ENCODE measurements at places on chromosomes 2 and 18. TPM values are rescaled to one million over a fixed set of nuclear protein-coding genes. Genes with fewer than 3 reads are reported as not detected.

Gene CPO
- 0.25 TPM for polyA plus RNA-seq

Gene BOLL
- polyA plus RNA-seq, result not detected

Gene NPPC
- not detected for polyA plus RNA-seq

Gene GALNT13
- not detected for polyA plus RNA-seq

Gene SERPINB4
- 0.52 TPM for polyA plus RNA-seq

Gene LINC00305
- not detected for polyA plus RNA-seq

Gene IL1F10
- 0.37 TPM for polyA plus RNA-seq

Gene PDIA6
- polyA plus RNA-seq, result 310 TPM

Gene SMC6
- 12.3 TPM for polyA plus RNA-seq

Gene RAX
- not detected for polyA plus RNA-seq

Gene FER1L5
- 0.01 TPM for polyA plus RNA-seq

DNA sequence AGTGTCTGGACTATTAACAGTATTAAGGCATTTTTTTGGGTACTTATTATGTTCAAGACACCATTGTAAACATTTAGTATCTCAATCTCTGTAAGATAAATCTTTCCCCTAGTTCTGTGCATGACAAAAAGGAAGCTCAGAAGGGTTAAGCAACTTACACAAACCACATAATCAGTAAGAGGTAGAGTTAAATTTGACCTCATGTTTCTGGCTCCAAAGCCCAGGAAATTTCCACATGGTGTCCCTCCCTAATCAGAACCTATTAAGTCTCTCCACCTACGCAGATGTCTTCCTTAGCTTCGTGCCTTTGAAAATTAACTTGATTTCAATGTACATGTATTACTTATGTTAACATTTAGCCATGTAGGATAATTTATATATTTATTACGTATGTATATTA is 2.0 kb downstream of the MFSD6 start:
- DNase-seq, result no peak

GRCh38 chr2:160367887-160368286 is 125.7 kb downstream of the RBMS1 start:
- no peak for DNase-seq

- DNase-seq, result no peak
Observed at GRCh38 chr2:219404954-219405353, 13.2 kb upstream of the DES start.

- no peak for DNase-seq
Observed at GRCh38 chr2:86520153-86520552, 43.1 kb downstream of the CHMP3 start.

GRCh38 chr2:219591091-219591490 is 6.6 kb upstream of the STK11IP start:
- no peak for DNase-seq

DNA sequence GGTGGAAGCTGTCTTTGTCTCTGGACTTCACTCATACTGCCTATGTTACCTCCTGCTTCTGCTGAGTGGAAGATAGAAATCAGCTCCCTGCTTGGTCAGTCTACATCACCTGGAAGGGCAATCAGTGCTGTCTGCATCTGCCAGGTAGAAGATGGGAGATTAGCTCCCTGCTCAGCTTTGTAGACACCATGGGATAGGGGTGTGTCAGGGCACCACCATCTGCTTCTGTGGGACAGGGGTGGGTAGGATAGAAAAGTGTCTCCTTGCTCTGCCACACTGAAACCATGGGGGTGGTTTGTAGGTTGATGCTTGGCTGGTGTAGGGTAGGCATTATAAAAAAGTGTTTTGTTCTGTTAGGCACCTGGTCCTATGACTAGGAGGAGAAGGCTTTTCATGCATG is 34.1 kb downstream of the STARD6 start:
- no peak for DNase-seq

DNA sequence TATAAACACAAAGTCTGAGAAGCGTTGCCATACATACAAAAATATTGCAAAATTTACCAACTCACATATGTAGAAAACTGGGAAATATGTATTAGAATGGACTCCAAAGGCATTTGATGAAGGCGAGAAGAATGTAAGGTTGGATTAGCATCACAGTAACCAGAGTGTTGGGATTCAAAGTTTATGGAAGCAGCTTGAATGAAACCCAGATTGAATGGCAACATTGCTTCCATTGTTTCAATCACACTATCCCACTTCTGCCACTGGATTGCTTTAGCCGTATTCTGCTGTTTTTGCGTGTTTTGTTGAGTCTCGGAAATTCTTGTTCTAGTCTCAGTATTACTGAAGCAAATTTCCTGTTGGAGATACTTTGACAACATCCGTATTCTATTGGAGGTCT is 609.0 kb upstream of the LRATD1 start:
- no peak for DNase-seq

GRCh38 chr2:237624565-237624964 is 2.8 kb upstream of the LRRFIP1 start:
- DNase-seq, result no peak

GRCh38 chr18:23512641-23513040 is 9.3 kb downstream of the RMC1 start:
- no peak for DNase-seq

- no peak for DNase-seq
Observed at GRCh38 chr2:132667706-132668105, 2.3 kb downstream of the LYPD1 start.

DNA sequence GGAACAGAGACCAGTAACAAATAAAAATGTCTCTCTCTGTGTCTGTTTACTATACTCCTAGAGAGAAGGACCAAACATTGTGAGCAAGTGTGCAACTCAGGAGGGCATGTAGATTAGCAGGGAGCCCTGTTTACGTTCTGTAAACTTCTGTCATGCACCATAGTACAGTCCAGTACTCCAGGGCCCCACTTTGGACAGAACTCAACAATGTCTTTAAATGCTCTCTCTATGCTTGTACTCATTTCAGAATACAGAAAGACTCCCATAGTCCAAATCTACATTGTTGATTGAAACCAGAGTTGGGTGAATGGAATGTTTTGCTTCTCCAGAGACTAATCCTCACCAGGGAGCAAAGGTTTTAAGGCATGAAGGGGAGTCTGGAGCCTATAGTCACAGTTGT is 934.8 kb downstream of the NRXN1 start:
- no peak for DNase-seq

GRCh38 chr2:69946351-69947324 is 14.8 kb downstream of the ASPRV1 start:
- DNase-seq, result no peak

DNA sequence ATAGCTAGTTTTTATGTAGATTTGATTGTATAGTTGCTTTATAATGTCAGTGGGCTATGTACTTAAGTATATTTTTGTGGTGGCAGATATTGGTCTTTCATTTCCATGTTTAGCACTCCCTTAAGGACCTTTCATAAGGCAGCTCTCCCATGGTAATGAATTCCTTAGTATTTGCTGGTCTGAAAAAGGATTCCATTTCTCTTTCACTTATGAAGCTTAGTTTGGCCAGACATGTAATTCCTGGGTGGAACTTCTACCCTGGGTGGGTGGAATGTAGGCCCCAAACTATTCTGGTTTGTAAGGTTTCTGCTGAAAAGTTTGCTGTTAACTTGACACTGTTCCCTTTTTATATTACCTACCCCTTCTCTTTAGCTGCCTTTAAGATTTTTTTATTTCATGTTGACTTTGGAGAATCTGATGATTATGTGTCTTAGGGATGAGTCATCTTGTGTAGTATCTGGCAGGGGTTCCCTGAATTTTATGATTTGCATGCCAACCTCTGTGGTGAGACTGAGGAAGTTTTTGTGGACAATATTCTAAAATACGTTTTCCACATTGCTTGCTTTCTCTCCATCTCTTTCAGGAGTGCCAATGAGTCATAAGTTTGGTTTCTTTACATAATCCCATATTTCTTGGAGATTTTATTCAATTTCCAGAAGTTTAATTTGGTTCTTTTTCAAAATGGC is 65.4 kb upstream of the VRK2 start:
- no peak for DNase-seq

- no peak for DNase-seq
Observed at GRCh38 chr2:241140445-241140840, 8.8 kb downstream of the PASK start.

GRCh38 chr2:236646441-236646840 is 76.8 kb downstream of the ACKR3 start:
- no peak for DNase-seq

GRCh38 chr2:204538182-204539018 is 6.9 kb upstream of the PARD3B start:
- DNase-seq, result no peak

DNA sequence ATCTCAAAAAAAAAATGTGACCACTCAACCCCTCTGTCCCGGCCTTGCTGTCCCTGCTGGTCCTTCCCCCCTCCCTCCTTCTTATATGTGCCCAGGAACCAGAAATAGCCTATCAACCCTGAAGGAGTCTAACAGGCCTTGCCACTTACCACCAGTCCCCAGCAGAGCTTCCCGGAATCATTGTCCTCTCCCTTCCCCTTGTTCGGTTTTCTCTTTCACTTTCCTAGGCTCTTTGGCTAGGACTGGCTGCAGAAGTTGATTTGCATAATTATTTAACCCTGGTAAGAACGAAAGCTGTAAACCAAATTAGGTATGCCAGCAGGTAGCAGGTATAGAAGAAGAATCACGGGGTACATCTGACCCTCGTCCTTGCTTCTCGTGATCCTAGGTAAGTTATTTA is 72.6 kb upstream of the ZNF532 start:
- DNase-seq, result no peak

GRCh38 chr2:37223131-37223530 is 8.3 kb downstream of the CEBPZ start:
- DNase-seq, result no peak

- DNase-seq, result no peak
Observed at GRCh38 chr2:105803773-105804172, 59.1 kb downstream of the NCK2 start.

- DNase-seq, result no peak
Observed at GRCh38 chr18:48321536-48321935, 87.6 kb downstream of the ZBTB7C start.

- no peak for DNase-seq
Observed at GRCh38 chr2:159855557-159856061, 57.6 kb upstream of the CD302 start.

- no peak for DNase-seq
Observed at GRCh38 chr18:78054801-78055200, 805.2 kb downstream of the GALR1 start.

DNA sequence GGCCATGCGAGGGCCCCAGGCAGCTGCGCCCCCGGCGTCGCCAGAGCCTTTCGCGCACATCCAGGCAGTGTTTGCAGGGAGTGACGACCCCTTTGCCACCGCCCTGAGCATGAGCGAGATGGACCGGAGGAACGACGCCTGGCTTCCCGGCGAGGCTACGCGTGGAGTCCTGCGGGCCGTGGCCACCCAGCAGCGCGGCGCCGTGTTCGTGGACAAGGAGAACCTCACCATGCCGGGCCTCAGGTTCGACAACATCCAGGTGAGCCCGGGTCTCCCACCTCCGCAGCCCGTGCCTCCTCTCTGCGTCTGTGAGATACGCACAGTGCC is 8.9 kb downstream of the TRAPPC12 start:
- DNase-seq, result no peak

DNA sequence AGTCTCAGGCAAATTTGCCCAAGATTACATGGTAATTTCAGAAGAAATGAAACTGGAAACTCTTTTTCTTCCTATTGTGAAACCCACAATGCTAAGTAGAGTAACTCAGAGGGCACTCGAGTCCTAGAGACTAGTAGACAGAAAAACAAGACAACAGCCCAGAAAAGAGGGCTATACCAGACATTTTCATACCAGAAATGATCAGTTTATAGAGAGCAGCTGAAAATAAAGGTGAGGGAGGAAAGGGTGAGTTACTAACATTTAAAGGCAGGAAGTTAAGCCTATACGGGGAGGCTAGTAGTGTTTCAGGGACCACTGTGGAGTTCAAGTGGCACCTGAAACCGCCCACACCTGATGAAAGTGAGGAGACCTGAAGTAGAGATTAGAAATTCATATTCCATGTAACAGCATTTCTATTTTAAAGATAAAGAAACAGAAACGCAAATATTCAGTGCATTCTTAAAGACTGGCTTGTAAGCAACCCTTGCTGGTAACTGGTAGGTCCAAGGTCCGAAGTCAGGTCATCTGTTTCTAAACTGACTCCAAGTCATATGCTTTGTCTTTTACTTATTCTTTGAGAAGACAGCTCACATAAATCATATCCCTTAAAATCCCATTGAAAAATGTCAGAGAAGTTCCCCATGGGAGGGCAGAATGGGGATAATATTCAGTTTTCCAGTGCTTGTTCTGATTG is 145.1 kb upstream of the ITGB6 start:
- no peak for DNase-seq

DNA sequence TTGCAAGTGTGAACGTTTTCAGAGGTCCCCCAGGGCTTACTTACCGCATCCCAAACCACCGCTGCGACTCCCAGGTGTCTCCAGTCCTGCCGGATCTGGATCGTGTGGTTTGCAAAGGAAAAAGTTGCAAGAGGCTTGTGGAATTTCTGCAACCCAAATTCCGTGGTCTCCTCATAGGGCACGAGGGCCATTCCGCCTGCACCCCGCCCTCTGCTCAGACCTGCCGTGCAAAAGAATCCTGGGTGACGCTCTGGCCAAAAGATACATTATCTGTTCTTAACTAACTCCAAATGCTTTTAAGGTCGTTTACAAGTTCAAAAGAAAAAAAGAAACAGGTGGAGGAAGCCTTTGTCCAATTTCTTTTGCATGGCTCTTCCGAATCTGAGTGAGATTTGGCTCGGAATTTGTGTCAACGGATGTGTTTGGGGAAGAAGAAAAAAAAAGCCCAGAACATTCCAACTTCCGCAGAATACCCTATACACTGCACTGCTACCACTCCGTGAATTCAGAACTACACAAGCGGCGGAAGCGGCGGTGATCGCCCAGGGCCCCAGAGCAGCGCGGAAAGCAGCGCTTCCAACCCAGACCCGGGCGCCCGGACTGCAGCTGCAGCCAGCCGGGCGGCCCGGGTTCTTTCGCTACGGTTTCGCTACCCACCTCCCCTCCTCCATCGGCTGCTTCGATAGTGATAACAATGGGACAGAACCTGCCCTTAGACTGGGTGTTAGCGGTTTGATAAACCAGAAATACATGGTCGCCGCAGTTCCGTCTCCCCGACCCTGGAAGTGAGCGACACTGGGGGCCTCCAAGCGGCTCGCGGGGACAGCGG is 795 bp downstream of the METTL21A start:
- DNase-seq, result no peak

GRCh38 chr18:49013291-49013691 is 62.5 kb upstream of the SMAD7 start:
- DNase-seq, result no peak

DNA sequence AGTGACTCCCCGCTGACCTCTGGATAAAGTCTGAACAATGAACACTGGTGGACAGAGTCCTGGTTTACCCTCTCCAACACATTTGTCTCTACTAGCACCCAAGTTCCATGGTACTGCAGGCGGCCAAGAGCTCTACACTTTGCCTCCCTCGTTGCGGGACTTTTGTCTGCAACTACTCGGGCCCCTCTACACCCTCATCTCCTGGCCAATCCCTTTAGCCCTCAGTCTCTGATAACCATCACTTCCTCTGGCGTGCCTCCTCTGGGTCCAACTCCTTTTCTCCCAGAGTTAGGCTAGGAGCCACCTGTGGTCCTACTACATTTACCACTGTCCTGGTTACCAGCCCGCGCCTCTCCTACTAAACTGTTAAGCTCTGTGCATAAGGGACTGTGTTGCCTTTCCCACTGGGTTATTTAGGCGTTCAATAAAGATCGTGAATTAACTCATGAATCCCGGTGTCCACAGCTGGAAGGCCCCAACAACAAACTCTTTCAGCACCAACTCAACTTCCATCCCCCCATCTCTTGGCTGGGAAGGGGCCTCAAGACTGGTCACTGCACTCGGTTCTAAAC is 757 bp downstream of the HDHD2 start:
- DNase-seq, result no peak

- no peak for DNase-seq
Observed at GRCh38 chr18:56431551-56431950, 206.8 kb downstream of the TXNL1 start.

Measured in keratinocyte (primary cell).